Memory B cell (primary cell): ENCODE measurements at places on chromosomes 7 and 10.

- no peak for DNase-seq
Observed at GRCh38 chr7:50466815-50467585, 16.9 kb upstream of the FIGNL1 start.

GRCh38 chr10:43120929-43121314 is 17.3 kb upstream of the CSGALNACT2 start:
- no peak for DNase-seq

GRCh38 chr7:2952316-2952715 is 91.4 kb downstream of the CARD11 start:
- no peak for DNase-seq

GRCh38 chr10:48243487-48243886 is 31.0 kb downstream of the FRMPD2 start:
- DNase-seq = no peak

DNA sequence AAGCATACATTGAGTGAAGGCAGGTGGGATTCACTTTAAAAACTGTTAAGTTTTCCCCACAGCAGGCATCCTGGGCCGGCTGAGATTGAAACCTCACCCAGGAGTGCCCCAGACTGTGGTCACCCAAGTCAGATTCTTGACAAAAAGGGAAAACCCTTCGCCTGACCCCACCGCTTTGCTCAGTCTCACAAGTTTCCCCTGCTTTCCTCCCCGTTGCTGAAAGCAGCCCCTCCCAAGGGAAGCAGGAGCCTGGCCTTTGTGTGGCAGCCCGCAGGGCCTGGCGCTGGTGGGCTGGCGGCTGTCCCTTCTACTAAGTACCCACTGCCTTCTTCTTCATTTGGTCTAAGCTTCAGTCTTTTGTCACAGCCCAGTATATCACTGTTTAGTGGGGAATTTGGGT is 16.0 kb downstream of the RNF32 start:
- no peak for DNase-seq

DNA sequence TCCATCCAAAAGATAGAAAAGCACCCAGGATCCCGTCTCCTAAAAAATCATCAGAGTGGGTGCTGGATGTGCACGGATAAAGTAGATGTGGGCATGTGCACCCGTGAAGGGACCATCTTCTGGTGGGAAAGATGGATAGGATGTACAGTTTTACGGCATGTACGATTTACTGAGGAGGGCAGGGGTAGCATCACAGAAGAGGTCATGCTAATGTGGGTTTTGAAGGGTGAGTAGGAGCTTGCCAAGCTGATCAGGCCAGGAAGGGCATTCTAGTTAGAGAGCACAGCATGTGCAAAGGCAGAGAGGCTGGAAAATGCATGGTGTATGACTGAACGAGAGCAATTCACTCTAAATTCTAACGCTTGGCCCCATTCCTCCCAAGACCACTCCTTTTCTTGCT is 7.8 kb upstream of the CRHR2 start:
- DNase-seq = no peak

- DNase-seq = no peak
Observed at GRCh38 chr7:132149436-132150304, 426.6 kb downstream of the PLXNA4 start.

GRCh38 chr7:20911081-20911480 is 124.4 kb upstream of the SP8 start:
- no peak for DNase-seq

- DNase-seq = no peak
Observed at GRCh38 chr10:63052083-63052482, 81.0 kb upstream of the NRBF2 start.

GRCh38 chr7:120089968-120090367 is 183.0 kb upstream of the KCND2 start:
- DNase-seq = no peak

GRCh38 chr10:21364196-21365114 is 161.0 kb downstream of the SKIDA1 start:
- DNase-seq = no peak

- DNase-seq = no peak
Observed at GRCh38 chr7:110675383-110676103, 415.4 kb upstream of the LRRN3 start.

- DNase-seq = no peak
Observed at GRCh38 chr7:128036226-128036940, 5.1 kb upstream of the LRRC4 start.

GRCh38 chr7:17937506-17938120 is 2.7 kb downstream of the SNX13 start:
- DNase-seq = no peak

DNA sequence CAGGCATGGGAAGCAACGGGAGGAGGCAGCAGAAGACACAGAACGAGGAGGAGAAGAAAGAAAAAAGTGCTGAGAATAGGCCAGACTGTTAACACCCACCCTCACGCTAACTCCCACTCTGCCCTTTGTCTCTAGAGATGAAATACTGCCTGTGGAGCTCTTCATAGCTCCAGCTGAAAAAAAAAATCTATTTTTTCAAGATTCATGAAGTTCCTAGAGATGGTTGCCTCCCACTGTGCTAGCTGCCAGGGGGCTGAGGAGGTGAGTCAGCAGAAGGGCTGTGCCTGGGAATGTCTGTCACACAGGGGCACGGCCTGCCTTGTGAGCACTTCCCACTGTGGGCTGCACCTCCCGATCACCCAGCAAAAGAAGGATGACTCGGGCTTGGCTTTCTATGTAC is 144.5 kb downstream of the RNF216 start:
- no peak for DNase-seq

- DNase-seq = no peak
Observed at GRCh38 chr10:99329554-99330346, 594 bp downstream of the CNNM1 start.

- DNase-seq = no peak
Observed at GRCh38 chr7:157584420-157584819, 247.6 kb downstream of the DNAJB6 start.

GRCh38 chr7:109745677-109746410 is 1176.2 kb downstream of the DNAJB9 start:
- DNase-seq = no peak

GRCh38 chr10:79488336-79488735 is 24.0 kb upstream of the EIF5AL1 start:
- no peak for DNase-seq

DNA sequence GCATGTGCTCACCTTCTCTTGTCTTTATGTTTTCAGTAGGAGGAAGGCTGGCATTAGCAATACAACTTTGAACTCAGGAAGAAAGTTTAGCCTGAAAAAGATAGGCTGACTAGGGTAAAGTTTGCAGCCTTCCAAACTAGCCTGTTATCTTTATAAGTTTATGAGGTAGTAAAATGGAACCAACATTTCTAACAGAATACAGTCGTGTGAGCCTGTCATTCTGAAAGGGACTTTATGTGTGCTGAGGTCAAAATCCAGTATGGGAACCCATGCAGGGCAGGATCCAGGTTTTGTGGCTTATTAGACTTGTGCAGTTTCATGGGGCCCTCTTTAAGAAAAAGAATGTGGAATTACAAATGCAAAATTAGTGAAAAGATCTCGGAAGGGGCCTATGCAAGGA is 201.0 kb upstream of the PRPS1L1 start:
- no peak for DNase-seq

- no peak for DNase-seq
Observed at GRCh38 chr7:90409667-90410066, 6.4 kb downstream of the CLDN12 start.

GRCh38 chr7:105153531-105153930 is 139.5 kb downstream of the KMT2E start:
- DNase-seq = no peak

DNA sequence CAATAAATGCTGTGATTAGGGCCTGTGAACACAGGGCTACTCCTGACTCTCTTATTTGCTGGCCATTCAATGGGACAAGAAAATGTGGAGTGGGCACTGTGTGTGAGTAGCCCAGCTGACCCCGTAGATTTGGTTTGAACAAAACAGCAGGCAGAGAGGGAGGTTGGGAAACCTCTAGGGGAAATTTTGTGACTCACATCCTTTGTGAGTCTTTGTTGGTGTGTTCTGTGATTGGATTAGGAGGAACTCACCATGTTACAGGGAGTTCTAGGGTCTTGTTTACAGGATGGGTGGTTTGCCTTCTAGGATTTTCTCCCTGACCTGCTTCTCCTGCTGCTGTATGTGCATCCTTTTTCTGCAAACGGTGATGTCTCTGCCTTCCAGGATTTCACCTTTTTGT is 128.3 kb upstream of the MKI67 start:
- DNase-seq = no peak

- no peak for DNase-seq
Observed at GRCh38 chr7:44972562-44972961, 6.3 kb downstream of the MYO1G start.
